Esophagus mucosa (tissue), 1 donor: ENCODE measurements at places on chromosomes 3 and 15. TPM values are rescaled to one million over a fixed set of nuclear protein-coding genes. Genes with fewer than 3 reads are reported as not detected.

- peak; percentile 17 for ATAC-seq
These were observed 22.2 kb upstream of the SLC25A26 start for GRCh38 chr3:66198437-66199088.

- ATAC-seq = peak; percentile 9
These were observed 151.6 kb upstream of the MEF2A start for GRCh38 chr15:99413955-99414754.

GRCh38 chr3:171753025-171753472 lies 57.2 kb downstream of the PLD1 start:
- peak; percentile 97 for ATAC-seq

DNA sequence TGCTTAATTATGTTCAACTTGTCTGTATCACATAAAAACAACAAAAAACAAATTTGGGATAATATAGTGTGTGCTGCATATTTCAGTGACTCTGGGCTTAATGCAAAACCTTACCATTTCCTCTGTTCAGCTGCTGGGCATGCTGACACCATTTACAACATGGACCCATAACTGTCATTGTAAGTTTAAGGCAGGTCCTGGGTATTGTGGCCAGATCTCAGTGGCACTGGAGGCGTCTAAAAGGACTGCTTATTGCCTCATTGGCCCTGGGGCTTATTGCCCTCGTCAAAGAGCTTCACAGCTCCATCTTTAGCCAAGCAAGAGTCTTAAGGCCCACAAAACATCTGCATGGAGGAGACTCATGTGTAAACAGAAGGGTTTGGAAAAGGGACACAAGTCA lies 390.2 kb downstream of the NR2F2 start:
- no peak for ATAC-seq

DNA sequence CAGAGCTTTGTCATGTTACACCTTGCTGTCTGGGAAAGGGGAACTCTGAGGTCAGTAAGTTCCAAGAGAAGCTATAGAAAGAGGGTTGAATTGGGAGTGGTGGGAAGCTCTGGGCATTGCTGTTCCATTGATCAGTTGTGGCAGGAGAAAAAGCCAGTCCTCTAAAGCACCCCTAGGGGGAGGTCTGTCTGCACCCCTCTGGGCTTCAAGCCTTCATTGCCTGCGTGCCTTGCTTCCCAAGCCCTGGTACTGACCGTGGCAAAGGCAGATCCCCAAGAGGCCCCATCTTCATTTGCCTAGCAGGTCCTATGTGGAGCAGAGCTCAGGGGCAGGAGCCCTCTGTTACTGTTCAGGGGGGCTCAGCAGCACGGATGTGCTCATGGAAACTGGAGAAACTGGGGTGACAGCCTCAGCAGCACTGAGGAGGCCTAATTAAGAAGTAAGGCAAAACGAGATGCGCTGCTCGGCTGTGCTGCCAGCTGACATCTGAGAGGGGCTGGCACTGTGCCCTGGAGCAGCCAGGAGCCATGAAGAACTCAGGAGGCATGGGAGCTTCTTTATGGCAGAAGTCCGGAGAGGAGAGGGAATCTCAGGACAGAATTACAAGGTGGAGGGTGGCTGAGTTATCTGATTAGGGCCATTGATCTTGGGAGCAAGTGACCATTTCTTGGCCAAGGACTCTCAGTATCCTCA lies 270.9 kb downstream of the RPLP1 start:
- ATAC-seq = no peak

OR5K2 gene
- not detected for total RNA-seq

SH3GL3 gene
- 3.3 TPM for total RNA-seq

SPINT1 gene
- total RNA-seq = 127 TPM
